ENCODE measurements at places on chromosomes 1 and 21. TPM values are rescaled to one million over a fixed set of nuclear protein-coding genes. Genes with fewer than 3 reads are reported as not detected.

The TXLNA gene
- total RNA-seq: 55.6 TPM

The IVL gene
- not detected for total RNA-seq

The P3H1 gene
- 35.9 TPM for total RNA-seq

The HSD3B2 gene
- total RNA-seq: not detected

The A3GALT2 gene
- total RNA-seq: not detected

The LINGO4 gene
- 0.10 TPM for total RNA-seq

The ECE1 gene
- 72.3 TPM for total RNA-seq

The NHLH1 gene
- total RNA-seq: 0.18 TPM

The CD1D gene
- total RNA-seq: not detected

The LSS gene
- total RNA-seq: 78.7 TPM

The SH2D1B gene
- total RNA-seq: not detected

The ADAMTS5 gene
- total RNA-seq: not detected

The ST6GALNAC3 gene
- 0.38 TPM for total RNA-seq

The CFH gene
- total RNA-seq: 1.7 TPM

The RHOC gene
- total RNA-seq: 45.5 TPM

The ETV3L gene
- total RNA-seq: not detected

The FCGR3A gene
- 1.1 TPM for total RNA-seq

The ODF2L gene
- 41.3 TPM for total RNA-seq

The PFKFB2 gene
- total RNA-seq: 4.9 TPM

The C1orf210 gene
- not detected for total RNA-seq

The TTC39A gene
- not detected for total RNA-seq
